Stimulated activated CD4-positive, alpha-beta T cell treated with anti-CD3 and anti-CD28 coated beads, TNF-alpha, amount 100 ng/mL, for 4 hours (primary cell): ENCODE measurements at places on chromosomes 7 and 10.

DNA sequence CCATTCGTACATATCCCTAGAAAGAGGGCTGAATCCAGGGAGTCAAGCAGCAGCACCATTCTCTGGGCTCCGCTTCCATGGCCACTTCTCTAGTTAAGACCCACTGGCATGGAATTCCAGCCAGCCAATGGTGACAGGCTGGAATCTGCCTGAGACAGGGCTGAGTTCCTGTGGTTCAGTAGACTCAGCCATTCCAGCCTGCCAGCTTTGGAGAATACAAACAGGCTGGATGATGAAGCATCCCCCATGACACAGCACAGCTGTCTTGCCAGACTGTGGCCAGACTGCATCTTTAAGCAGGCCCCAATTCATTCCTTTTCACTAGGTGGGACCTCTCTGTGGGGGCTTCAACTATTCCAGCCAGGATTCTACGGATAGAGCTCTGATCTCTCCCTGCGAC lies 329.6 kb downstream of the XPNPEP1 start:
- DNase-seq = no peak

DNA sequence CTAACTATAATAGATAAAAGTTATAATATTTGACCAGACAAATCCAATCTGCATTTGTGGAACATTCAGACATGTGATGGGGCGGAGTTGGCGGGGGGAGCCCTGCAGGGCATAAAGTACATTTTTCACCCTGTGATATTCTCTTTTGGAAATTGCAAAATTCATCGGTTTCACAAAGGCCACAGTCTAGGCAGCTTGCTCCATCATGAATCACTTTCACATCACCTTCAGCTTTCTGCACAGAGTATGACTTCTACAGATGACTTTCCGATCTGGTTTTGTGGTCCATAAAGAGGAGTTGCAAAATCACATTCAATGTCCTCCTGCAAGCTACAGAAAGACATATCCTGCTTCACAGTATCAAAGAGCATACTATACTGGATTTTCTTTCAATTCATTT lies 51.4 kb upstream of the APBB1IP start:
- no peak for DNase-seq

- no peak for DNase-seq
Measured at GRCh38 chr7:26630361-26630760, 234.0 kb downstream of the SKAP2 start.

DNA sequence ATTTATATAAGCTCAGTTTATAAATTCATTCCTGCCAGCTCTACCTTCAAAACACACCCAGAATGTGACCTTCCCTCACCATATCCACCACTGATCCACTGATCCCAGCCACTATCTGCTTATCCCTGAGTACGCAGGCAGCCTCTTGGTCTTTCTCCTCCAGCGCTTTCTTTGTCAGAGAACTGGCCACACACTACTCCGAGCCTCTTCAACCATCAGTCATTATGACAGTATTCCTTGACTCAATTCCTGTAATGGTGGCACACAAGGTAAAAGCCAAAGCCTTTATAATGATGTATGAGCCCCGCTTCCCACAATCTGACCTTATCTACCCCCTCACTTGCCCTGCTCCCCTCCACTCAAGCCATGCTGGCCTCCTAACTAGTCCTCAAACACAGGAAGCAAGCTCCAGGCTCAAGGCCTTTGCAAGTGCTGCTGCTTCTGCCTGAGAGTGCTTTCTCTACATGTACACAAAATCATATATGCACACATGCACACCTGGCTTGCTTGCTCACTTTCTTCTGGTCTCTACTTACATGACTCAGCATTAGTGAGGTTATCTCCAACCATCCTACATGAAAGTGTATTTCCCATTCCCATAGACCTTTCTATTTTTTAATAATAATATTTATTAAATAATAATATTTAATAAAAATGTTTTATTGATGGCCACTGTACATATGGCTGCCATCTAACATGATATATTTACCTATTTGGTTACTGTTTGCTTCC lies 150.4 kb upstream of the FEZF1 start:
- no peak for DNase-seq

DNA sequence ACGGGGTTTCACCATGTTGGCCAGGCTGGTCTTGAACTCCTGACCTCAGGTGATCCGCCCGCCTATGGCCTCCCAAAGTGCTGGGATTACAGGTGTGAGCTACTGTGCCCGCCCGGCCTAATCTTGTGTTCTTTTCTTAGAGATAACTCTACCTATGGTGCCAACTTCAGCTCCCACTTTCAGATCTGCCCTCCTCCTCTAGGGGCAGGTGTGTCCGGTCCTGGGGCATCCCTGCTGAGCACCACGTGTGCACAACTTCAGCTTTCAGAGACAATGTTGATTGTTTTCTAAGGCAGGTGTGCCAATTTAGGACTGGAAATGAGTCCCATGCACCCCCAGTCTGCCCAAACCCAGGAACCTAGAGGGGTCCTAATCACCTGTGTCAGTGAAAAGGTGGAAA lies 18.5 kb upstream of the FXYD4 start:
- DNase-seq = no peak

GRCh38 chr10:69327463-69328379 lies 49.4 kb downstream of the HK1 start:
- no peak for DNase-seq

DNA sequence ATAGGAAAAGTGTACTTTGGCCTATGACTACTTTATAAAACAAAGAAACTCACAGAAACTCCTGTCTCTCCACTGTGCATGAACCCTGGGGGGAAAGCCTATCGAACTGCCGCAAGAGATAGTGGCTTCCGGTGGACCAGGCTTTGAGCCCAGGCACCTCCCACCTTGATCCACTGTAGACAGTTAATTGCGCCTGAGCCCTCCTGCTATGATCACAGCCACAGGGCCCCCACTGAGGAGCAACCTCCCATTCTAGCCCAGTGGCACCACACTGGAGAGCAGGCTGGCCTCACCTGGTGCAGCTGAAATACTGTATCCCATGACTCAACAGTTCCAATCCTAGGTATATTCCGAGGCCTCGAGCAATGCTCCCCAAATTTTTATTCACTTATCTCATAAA lies 98.8 kb downstream of the COBL start:
- no peak for DNase-seq

- no peak for DNase-seq
Measured at GRCh38 chr7:55022002-55022985, 3.5 kb downstream of the EGFR start.

GRCh38 chr7:133614251-133614650 lies 361.4 kb downstream of the EXOC4 start:
- DNase-seq = no peak

DNA sequence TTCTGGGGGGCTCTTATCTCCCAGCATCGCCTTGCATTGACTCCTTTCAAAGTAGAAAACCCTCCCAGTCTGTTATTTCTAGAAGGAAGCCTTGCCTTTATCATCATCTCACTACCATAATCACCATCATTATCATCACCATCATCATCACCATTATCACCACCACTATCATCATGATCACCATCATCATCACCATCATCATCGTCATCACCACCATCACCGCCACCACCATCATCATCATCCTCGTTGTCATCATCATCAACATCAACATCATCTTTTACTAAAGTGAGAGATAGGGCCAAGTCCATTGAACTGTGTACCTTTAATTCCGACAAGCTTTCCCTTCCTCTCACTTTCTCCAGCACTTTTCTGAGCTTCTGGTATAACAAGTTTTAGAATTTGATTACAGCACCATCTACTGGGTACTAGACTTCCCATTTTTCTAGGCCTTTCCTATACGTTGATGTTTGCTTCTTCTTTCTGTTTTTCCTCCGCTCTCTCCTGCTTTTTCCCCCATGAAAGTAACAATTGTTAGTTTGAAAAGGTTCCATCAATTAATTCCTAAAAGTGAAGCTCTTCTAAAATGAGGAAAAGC lies 226.4 kb downstream of the BUB3 start:
- no peak for DNase-seq

- no peak for DNase-seq
Measured at GRCh38 chr10:37226524-37226923, 101.1 kb downstream of the ANKRD30A start.

DNA sequence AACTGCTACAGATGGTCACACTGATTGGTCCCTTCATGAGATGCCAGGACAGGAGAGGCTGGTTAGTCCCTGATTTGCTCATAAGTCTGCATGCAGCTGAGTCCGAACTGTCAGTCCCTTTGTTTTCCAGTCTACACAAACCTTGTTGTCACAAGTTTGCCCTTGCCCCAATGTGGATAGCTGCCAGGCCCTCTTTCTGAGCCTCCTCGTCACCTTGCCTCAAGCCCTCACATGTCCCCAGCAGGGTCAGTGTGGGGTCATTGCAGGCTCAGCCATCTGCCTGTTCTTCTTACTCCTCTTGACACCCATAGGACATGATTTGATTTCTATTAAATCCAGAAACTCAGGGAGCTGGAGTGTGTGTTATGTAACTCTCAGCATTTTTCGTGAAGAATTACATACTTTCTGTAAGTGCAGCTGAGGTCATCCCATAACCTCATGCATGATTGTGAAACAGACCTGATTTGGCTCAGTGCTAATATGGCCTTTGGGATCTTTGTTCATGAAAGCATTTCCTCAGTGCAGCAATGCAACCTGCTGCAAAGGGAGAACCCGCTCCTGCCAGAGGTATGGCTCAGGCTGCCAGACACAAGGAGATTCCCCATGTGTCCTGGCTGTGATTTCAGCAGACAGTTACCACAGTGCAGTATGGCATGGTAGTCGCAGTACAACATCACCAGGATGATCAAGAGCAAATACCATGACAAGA lies 70.0 kb upstream of the ZMIZ2 start:
- no peak for DNase-seq

GRCh38 chr7:27765841-27766240 lies 25.9 kb downstream of the TAX1BP1 start:
- DNase-seq = no peak

GRCh38 chr7:69787736-69788431 lies 189.6 kb downstream of the AUTS2 start:
- no peak for DNase-seq

DNA sequence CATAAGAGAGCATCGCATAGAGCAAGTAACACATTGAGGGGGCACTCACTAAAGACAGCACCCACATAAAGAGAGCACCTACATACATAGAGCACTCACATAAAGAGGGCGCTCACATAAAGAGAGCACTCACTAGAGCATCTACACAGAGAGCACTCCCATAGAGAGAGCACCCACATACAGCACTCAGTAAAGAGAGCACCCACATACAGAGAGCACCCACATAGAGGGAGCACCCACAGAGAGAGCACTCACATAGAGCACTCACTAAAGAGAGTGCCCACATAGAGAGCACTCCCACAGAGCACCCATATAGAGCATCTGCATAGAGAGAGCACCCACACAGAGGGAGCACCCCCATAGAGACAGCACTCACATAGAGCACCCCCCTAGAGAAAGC lies 47.8 kb downstream of the INSIG1 start:
- DNase-seq = no peak

- no peak for DNase-seq
Measured at GRCh38 chr7:4123823-4124222, 558.3 kb upstream of the FOXK1 start.
